ENCODE measurements at places on chromosomes 6 and 20.

DNA sequence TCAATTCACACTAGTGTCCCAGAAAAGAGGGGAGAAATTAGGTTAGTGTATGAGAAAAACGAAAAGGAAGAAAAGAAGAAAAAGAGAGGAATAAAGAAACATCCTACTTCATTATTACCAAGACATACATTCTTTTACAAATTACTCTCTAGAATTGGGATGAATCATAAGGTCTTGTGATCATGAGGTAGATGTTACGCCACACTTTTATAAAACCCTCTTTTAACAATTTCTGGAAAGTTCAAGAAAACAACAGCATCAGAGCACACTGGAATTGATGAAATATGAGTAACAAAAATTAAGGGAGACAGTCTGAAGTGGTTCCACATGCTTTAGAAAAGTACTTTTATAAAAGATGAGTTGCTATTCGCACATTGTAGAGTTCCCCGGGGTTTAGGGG lies 32.6 kb upstream of the NRSN1 start:
- no peak overlapping the region for H3K27ac ChIP-seq
- H3K27me3 ChIP-seq: peaks cover 4% of the 10 kb centered on the region
- H3K4me1 ChIP-seq: no peaks in the 10 kb centered on the region
- DNase-seq: no peak

DNA sequence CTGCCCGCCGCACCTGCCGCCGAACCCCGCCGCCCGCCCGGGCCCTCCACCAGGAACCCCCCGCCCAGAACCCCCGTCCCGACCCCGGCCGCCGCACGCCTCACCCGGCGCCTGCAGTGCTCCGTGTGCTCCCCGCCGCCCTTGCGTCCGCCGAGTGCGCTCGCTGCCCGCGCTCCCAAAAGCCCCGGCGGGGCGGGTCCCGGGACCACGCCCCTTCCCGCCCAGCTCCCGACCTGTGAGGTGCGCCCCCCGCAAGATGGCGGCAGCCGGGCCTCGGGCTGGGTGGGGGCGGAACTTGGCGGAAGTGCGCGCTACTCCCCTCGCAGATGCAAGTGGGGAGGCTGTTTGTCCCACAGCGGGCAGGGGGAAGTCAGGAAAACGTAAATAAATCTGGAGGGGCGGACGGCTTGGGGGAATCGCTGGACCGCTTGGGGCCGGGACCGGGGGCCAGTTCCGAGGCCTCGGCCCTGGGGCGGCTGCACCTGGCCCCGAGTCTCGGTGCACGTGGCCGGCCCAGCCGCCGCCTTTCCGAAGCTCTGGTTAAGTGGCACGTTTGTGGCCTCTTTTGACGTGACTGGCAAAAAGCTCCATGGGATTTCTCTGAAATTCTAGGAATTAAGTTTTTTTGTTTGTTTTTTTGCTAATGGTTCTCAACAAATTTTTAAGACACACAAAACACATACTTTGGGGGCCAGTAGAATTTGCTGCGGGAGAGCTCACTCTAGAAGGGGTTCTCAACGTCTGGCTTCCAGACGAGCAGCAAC lies at the start of gene EZR:
Gene EZR (minus strand): TSS at position 156 of the 764 bp plus-strand sequence. CDS start 1,275 bp downstream, outside the sequence.
- H3K27me3 ChIP-seq: no peaks in the 10 kb centered on the region
- DNase-seq: peak; percentile 88
- H3K27ac ChIP-seq: peak within 1 kb of the TSS; percentile 89
- peak within 1 kb of the TSS; percentile 98 for H3K4me3 ChIP-seq
- peaks cover 38% of the 10 kb centered on the region for H3K36me3 ChIP-seq
- peaks cover 52% of the 10 kb centered on the region for H3K4me1 ChIP-seq

GRCh38 chr6:120447605-120448004 lies 886.7 kb downstream of the TBC1D32 start:
- H3K36me3 ChIP-seq: no peaks in the 10 kb centered on the region
- no peak overlapping the region for H3K27ac ChIP-seq
- no peak for DNase-seq
- H3K4me1 ChIP-seq: no peaks in the 10 kb centered on the region
- H3K4me3 ChIP-seq: no peak overlapping the region

GRCh38 chr6:147765541-147765940 lies 257.1 kb downstream of the SAMD5 start:
- H3K27ac ChIP-seq: no peak overlapping the region
- H3K27me3 ChIP-seq: no peaks in the 10 kb centered on the region
- no peaks in the 10 kb centered on the region for H3K36me3 ChIP-seq
- H3K4me1 ChIP-seq: no peaks in the 10 kb centered on the region
- no peak overlapping the region for H3K4me3 ChIP-seq

- no peak overlapping the region for H3K27ac ChIP-seq
- H3K4me1 ChIP-seq: no peaks in the 10 kb centered on the region
- no peak for DNase-seq
- H3K27me3 ChIP-seq: no peaks in the 10 kb centered on the region
Observed at GRCh38 chr20:15561707-15562404, 1011.4 kb downstream of the KIF16B start.

- H3K27me3 ChIP-seq: no peaks in the 10 kb centered on the region
- peaks cover 16% of the 10 kb centered on the region for H3K4me1 ChIP-seq
Observed at GRCh38 chr6:38012573-38012972, 193.0 kb downstream of the ZFAND3 start.

DNA sequence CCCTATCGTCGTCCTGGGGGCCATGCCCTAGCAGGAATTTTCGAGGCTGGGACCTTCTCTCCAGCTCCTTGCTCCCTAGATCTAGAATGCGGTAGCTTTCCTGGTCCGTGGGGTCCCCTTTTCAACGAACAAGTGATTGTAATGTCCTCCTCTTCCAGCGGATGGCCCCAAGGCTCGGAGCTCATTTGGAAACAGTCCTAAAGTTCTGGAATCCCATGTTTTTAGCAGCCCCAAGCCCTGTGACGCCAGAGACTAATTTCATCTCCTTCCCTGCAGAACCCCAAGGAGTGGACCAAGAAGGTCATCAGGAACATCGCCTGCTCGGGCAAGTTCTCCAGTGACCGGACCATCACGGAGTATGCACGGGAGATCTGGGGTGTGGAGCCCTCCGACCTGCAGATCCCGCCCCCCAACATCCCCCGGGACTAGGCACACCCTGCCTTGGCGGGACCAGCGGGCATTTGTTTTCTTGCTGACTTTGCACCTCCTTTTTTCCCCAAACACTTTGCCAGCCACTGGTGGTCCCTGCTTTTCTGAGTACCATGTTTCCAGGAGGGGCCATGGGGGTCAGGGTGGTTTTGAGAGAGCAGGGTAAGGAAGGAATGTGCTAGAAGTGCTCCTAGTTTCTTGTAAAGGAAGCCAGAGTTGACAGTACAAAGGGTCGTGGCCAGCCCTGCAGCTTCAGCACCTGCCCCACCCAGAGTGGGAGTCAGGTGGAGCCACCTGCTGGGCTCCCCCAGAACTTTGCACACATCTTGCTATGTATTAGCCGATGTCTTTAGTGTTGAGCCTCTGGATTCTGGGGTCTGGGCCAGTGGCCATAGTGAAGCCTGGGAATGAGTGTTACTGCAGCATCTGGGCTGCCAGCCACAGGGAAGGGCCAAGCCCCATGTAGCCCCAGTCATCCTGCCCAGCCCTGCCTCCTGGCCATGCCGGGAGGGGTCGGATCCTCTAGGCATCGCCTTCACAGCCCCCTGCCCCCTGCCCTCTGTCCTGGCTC lies 48.5 kb downstream of the PYGB start:
- no peaks in the 10 kb centered on the region for H3K27me3 ChIP-seq
- H3K27ac ChIP-seq: no peak overlapping the region
- H3K4me1 ChIP-seq: no peaks in the 10 kb centered on the region
- H3K4me3 ChIP-seq: no peak overlapping the region

DNA sequence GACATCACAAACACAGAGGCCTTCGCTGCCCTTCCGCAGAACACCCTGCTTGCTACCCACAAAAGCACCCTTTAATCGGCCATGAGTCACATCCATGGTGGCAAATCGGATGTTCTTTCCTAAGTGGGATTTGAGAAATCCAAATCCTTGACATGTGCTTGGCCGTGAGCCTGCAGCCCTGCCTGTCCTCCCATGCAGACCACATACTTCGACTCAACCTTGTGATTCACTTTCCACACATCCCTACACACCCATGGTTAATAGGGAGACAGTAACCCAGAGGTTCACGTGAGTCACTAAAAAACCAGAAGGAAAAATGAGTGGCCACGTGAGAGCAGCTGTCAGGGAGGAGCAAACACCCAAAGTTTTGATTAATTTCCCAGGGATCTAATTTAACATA lies 19.4 kb downstream of the RAMACL start:
- DNase-seq: no peak
- H3K36me3 ChIP-seq: no peaks in the 10 kb centered on the region
- no peaks in the 10 kb centered on the region for H3K4me1 ChIP-seq
- no peak overlapping the region for H3K27ac ChIP-seq

GRCh38 chr6:7129784-7130569 lies 22.2 kb downstream of the RREB1 start:
- peak overlapping the region; percentile 69 for H3K27ac ChIP-seq
- peak; percentile 44 for DNase-seq
- H3K4me3 ChIP-seq: peak overlapping the region; percentile 30
- H3K36me3 ChIP-seq: peaks cover 30% of the 10 kb centered on the region
- peaks cover 92% of the 10 kb centered on the region for H3K4me1 ChIP-seq

GRCh38 chr20:1835186-1836035 lies 59.8 kb upstream of the SIRPA start:
- no peak overlapping the region for H3K27ac ChIP-seq
- H3K4me3 ChIP-seq: no peak overlapping the region
- H3K4me1 ChIP-seq: no peaks in the 10 kb centered on the region
- peaks cover 4% of the 10 kb centered on the region for H3K27me3 ChIP-seq

DNA sequence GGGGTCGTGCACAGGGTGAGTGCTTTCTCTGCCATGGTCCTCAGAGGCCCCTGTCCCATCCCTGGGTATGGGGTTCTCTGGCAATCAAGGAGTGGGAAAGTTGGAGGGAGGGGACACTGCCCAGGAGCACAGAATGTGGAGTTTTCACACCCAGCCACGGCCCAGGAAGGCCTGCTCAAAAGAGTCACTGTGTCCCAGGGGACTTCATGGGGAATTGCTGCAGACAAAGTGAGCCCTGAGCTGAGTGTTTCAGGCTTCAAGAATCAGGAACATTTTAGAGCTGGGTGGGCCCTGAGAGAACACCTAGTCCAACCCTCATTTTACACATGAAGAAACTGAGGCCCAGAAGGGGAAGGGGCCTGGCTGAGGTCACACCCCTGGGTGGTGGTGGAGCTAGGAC lies 5.7 kb downstream of the MAPK13 start:
- H3K4me1 ChIP-seq: peaks cover 34% of the 10 kb centered on the region
- H3K4me3 ChIP-seq: no peak overlapping the region
- peak overlapping the region; percentile 61 for H3K27ac ChIP-seq

DNA sequence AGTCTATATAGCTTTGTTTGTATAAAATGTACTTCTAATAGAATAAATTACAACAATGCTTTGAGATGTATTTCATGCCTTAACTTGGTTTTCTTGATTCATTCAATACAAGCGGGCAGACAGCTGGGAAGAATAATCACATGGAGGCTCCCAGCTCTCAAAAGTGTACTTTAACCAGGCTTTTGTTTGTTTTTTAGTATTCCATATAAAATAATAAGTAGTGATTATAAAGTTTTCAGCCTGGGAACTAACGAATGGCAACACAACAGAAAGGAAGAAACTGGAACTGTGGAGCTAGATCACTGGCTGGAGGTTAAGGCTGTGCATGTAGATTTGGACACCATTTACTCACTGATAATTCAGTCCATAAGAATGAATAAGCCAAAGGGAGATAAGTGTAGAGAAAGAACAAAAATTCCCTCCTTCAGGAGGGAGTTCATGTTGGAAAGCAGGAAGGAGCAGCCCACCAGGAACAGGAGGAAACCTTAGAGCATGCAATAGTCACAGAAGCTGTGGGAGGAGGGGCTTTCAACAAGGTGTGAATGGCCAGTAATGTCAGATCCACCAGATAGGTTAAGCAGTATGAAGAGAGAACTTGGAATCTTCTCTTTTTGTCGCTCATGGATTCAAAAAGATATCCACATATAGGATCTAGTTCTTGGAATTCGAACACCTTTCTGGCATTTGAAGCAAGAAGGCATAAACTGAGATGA lies 41.2 kb upstream of the SLC35D3 start:
- H3K4me3 ChIP-seq: no peak overlapping the region
- H3K27me3 ChIP-seq: no peaks in the 10 kb centered on the region
- DNase-seq: no peak
- peaks cover 6% of the 10 kb centered on the region for H3K36me3 ChIP-seq
- no peaks in the 10 kb centered on the region for H3K4me1 ChIP-seq
- H3K27ac ChIP-seq: no peak overlapping the region

DNA sequence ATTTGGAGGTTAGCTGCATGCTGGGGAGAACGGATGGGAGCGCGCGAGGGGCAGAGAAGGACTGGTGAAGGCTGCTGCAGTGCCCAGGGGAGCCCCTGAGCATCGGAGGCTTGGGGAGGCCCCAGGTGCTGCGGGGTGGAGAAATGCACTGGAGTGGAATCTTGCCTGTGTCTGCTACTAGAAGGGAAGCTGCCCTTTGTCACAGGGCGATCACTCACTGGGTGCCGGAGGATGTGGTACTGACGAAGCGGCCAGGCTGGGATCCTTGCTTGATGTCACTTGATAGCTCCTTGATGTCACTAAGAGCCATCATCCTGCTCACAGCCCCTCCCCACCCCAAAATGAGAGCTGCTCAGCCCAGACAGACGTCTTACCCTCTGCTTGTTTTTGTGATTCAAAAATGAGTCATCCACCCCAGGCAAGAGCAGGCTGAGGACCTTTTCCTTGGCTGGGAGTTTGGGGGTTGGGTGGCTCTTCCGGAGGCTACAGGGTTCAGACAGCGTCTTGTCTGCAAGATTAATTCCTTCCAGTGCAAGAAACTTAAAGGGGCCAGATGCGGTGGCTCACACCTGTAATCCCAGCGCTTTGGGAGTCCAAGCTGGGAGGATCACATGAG lies 62.6 kb upstream of the PMEPA1 start:
- H3K36me3 ChIP-seq: no peaks in the 10 kb centered on the region
- no peak for DNase-seq
- H3K4me1 ChIP-seq: peaks cover 4% of the 10 kb centered on the region
- H3K27me3 ChIP-seq: peaks cover 8% of the 10 kb centered on the region

DNA sequence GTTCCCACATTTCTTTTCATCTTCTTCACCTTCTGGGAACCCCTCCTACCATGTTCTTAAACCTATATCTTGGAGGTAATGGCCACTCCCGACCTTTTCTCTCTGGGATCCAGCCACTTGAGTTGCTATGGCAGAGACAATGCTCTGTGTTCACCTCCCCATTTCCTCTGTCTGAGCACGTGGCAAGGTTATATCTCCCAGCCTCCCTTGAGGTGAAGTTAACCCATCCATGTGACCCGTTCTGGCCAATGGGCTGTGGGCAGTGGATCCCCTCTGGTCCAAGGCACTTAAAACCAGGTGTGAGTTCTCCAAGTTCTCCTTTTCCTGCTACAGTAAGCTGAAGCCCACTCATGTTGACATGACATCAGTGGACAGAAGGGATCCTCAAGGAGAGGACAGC lies 261.4 kb downstream of the LRFN2 start:
- H3K4me3 ChIP-seq: no peak overlapping the region
- no peaks in the 10 kb centered on the region for H3K4me1 ChIP-seq
- H3K27ac ChIP-seq: no peak overlapping the region
- no peaks in the 10 kb centered on the region for H3K36me3 ChIP-seq
- DNase-seq: no peak
